Stimulated activated CD4-positive, alpha-beta T cell treated with anti-CD3 and anti-CD28 coated beads, Interleukin-15, amount 100 ng/mL, for 48 hours (primary cell): ENCODE measurements at places on chromosomes 3 and 15.

GRCh38 chr3:146246526-146246925 lies 4.4 kb downstream of the PLSCR4 start:
- DNase-seq, result no peak

DNA sequence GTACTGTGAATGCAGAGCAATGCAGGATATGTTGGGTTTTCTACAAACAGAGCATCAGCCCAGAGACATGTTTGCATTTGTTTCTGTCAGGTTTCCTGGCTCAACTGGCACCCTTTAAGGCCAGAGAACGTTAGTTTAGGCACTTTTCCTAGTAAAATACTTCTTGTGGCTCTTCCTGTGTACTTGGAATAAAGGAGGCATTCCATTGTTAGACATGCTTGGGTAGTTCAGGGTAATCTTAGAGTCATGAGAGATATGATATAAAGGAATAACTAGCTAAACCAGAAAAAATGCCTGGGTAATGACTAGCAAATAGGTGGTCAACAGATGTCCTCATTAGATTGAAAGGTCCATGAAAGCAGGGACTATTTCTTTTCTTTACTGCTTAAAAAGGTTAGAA lies 60.4 kb upstream of the RBM5 start:
- DNase-seq, result no peak

GRCh38 chr15:72184165-72184811 lies 13.3 kb downstream of the GRAMD2A start:
- DNase-seq, result no peak

GRCh38 chr3:96958856-96959255 lies 144.5 kb downstream of the EPHA6 start:
- no peak for DNase-seq

DNA sequence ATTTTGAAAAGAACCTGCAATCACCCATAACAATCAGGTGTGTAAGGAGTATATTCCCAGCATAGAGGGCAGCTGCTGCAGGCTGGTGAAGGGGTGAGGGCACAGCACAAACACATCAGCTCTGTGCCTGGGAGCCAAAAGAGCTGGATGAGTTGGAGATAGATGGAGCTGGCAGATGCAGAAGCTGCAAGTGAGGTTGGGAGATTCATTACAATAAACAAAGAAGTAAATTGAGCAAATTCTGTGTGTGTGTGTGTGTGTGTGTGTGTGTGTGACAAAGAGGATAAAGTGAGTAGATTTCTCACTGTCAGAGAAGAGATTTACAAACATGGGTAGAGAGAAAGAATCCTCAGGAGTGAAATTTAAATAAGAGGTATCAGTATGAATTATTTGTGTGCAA lies 994.7 kb downstream of the EPHA3 start:
- DNase-seq, result no peak

DNA sequence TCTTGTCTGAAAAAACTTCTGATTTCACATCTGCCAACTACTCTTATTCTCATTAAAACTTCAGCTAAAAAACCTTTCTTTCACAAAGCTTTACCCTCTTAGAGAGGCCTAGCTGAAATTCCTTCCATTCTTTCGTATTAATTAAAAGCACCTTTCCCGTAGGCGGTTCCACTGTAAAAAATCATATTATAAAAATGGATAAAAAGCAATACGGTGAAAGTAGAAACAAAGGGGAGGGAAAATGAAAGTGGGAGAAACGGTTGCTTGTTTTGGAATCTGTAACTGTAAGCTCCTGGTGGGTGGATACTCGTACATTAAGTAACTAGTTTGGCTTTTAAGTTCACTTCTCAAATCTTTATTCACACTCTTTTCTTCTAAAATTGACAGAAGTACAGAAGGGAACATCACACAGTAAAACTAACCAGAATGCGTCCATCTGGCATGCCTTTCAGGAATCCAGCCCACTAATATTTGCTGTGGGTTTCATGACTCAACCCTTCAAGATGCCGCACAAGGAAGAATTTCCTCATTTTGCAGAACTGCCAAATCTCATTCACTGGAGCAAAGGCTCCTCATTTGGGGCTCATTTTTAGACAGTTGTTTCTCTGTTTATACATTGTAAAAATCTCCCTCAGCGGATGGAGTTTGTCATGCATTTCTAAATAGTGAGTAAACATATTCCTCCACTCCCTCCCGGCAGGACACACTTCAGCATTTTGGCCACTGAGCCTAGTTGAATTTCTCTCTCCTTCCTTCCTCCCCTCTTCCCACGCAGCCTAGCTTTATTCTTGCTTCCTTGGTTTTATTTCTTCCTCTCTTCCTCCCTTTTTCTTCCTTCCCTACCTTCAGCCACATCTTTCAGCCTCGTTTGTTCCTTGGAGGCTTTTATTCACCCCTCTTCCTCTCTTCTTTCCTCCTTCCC lies 419.5 kb upstream of the NAALADL2 start:
- DNase-seq, result no peak

DNA sequence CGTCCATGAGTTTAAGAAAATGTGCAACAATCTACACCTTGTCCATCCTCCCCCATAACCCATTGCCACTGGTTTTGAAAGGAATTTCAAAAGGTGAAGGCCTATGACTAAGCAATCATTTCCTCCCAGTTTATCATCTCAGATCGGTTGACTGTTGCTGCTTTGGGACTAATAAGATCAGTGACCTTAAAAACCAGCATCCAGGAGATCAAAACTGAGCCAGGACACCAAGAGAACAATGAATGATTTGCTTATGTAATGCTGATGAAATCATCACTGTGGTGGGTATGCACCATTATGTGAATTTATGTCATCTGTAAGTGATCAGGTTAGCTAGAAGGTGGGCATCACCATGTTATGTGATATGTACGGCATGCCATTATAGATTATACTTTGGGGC lies 195.5 kb downstream of the SSR3 start:
- no peak for DNase-seq

DNA sequence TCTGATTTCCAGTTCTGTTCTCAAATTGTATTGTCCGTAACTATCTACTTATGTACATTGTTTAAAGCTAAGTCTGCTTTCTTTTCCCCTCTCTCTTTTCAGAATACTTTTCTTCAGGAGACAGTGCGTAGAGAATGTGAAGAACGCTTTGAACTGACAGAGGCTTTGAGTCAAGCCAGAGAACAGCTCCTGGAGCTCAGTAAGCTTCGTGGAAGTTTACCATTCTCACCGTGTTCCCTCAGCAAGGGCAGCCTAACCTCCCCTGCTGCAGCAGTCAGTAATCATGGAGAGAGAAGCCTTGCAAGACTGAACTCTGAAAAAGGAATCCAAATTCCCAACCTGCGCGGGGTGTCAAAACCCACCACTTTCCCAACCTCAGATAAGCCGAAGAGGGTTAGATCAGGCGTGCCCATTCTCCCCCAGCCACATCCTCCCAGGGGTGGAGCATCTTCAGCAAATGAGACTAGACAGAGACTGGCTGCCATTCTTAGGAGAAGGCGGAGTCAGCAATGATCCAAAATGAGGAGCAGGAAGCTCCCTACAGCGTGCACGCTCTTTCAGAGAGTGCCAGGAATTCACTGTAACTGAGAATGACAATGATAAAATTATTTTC lies 114.6 kb downstream of the CCNL1 start:
- DNase-seq, result no peak

DNA sequence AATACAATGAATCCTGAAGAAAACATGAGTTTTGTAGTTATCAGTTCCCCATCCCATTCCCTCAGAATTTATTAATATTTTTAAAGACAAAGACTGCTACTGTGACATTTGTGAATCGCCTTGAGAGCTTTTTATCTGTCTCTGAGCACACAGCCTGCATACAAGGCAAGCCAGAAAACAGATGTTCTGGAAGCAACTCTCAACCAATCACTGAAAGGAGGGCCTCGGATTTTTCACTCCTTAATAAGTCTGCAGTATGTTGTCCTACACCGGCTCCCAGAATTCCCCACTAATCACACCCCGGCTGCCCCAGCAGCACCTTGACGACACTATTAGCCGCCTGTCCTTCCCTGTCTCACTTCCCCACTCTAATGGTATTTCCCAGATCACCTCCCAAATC lies 138.5 kb downstream of the ZNF621 start:
- no peak for DNase-seq

- no peak for DNase-seq
Observed at GRCh38 chr3:140196970-140197369, 262.0 kb downstream of the CLSTN2 start.

DNA sequence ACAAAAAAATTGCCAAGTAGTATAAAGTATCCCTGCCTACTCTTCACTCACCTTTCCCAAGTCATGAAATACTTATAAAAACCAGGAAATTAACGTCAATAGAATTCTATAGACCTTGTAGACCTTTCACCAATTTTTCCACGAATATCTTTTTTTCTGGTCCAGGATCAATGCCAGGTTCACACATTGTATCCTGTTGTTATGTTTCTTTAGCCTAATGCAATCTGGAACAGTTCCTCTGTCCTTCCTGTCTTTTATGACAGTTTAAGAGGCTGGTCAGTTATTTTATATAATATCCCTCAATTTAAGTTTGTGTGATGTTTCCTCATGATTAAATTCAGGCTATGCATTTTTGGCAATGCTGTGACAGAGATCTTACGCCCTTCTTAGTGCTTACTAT lies 63.2 kb upstream of the MAGI1 start:
- DNase-seq, result no peak

DNA sequence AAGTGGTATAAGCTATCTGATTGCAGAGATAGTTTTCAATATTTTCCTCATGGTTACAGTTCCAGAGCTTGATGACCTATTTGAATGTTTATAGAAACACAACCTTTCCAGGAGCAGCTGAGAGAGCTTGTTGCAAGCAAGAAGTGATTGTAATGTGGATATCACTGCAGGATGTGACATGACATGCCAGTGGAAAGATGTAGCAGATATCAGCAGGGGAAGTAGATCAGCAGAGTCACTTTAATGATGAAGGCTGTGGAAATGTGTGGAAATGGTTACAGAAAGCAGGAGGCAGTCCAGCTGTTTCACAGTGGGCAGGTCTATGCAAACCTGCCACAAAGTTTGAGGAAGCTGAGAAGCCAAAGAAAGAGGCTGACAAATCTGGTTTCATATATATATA lies 21.0 kb downstream of the TMEM158 start:
- DNase-seq, result no peak

- no peak for DNase-seq
Observed at GRCh38 chr3:55488398-55489055, 1.4 kb upstream of the WNT5A start.
